ENCODE measurements at places on chromosomes 16 and 17.

DNA sequence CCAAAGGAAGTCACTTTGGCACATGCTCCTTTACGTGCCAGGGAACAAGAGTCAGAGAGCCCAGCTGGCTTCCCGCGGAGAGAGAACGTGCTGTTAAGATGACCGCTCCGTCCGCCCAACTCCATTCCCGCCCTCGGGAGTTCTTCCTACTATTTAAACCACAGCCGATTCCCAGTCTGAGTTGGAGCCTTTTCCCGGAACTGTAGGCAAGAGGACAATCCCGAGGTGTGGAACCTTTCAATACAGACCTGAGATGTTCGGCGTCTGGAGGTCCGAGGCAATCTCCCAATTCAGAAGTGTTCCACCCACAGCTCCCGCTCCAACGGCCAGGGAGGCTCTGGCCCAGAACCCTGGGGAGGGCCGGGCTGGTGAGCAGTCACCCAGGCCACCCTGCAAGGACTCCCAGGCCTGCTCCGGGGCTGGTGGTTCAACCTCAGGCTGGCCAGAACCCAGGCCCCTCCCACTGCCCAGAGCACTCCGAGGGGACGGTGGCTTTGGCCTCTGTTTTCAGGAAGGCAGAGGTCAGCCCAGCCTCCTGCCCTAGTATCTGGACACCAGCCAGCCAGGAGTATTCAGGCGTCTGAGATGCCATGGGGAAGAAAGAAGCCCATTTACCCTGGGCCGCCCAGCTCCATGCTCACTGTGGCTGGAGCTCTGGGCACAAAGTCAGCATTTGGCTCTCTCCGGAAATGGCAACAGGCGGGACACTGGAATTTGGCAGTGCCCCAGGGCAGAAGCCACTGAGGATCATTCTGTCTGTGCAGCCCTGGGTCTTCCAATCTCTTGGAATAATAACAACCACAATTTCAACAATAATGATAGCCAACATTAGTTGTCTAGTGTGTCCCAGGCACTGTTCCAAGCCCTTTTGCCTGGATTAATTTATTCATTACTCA, 21.4 kb downstream of the EMP2 start:
- DNase-seq, result no peak

DNA sequence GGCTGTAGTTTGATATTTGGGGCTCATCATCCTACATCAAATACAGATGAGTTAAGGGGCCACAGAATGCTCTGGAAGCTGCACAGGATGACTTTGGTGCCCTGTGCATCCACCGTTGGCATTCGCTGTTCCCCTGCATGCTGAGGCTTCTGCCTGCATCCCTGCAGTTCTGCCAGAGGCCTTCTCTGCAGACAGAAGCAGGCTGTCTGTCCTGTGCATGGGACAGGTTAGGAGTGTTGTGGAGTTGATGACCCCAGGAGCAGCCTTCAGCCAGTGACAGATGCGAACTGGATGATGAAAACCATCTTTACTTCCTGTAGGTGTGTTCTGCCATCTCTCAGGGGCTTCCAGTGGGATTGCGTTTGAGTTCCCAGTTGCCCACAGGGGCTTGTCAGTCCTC, 13.6 kb upstream of the TNS4 start:
- DNase-seq, result no peak

DNA sequence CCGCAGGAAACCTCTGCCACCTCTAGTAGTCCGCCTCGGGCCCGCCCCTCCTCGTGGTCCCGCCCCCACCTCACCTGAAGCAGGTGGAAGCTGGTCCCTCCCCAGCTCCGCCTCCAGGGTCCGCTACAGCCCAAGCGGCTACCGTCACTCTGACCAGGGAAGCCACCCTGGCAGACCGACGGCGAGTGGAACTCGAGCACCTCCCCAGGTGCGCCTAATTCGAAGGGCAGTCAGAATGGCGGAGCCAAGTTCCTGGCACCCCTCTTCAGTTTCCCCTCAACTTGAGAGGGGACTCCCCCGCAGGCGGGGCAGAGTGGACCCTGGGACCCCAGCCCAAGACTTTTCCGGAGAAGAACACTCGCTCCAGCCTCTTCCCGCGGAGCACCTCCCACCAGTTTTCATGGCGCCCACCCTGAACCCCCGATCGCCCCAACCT, 507 bp downstream of the FHOD1 start:
- DNase-seq, result peak; percentile 97

- DNase-seq, result no peak
Measured at GRCh38 chr16:78389009-78389498, 289.6 kb downstream of the WWOX start.

- DNase-seq, result no peak
Measured at GRCh38 chr16:84029297-84030047, 13.1 kb downstream of the SLC38A8 start.

DNA sequence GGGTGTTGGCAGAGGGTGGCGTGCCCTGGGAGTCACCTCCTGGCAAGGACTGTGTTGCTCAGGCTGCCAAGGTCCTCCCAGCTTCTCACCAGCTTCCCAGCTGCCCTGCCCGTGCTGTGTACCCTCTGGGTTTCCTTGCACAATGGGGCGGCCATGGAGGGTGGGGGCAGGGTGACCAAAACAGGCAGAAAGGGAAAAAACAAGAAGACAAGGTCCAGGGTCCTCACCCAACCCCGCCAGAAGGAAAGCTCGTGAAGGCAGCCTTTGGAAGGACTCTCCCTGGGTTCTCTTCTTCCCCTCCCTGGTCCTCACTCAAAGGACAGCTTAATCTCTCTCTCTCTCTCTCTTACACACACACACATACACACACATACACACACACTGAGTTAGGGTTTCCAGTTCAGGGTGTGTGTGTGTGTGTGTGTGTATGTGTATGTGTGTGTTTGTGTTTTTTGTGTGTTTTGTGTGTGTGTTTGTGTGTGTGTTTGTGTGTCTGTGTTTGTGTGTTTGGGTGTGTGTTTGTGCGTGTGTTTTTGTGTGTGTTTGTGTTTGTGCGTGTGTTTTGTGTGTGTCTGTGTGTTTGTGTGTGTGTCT, 2.0 kb downstream of the SLC13A5 start:
- DNase-seq, result no peak

- no peak for DNase-seq
Measured at GRCh38 chr17:13306310-13306962, 288.6 kb upstream of the ELAC2 start.

- DNase-seq, result no peak
Measured at GRCh38 chr17:1580979-1581676, 18.5 kb upstream of the PITPNA start.

- peak; percentile 28 for DNase-seq
Measured at GRCh38 chr17:80107231-80108021, 6.0 kb downstream of the GAA start.

DNA sequence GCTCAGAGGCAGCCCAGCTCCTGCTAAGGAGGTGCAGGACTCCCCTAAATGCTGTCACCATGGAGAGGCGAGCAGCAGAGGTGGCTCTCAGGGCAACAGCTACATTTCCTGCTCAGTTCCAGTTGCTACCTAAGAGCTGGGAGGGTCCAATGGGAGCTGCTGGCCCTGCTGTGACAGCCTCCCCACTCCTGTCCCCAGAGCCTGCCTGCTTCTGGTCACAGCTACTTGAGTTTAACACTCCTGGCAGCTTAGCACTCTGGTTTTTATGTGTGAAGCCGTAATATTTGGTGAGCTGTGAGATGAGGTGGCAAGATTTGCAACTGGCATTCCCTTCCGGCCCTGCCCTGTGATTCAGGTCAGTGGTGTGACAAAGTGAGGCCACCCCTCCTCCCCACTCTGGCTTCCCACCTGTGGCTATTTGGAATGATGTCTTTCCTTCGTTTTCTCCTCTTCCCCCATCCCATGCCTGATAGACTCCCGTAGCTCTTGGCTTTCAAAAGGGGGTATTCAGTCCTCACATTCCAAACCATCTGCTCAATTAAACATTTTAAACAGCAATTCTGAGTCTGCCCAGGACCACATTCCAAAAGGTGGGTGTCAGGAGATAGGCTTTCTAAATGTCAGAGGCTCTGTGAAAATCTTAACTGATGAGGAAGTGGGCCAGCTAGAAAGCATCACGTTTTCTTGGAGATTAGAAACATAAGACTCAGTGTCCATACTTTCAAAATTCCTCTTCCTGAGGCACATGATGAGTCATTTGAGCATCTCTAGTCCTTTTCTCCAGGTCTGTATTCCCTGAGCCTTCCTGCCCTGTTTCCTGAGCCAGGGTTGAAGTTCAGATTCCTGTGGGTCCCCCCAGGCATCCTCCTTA, 42.6 kb upstream of the SKAP1 start:
- DNase-seq, result no peak

DNA sequence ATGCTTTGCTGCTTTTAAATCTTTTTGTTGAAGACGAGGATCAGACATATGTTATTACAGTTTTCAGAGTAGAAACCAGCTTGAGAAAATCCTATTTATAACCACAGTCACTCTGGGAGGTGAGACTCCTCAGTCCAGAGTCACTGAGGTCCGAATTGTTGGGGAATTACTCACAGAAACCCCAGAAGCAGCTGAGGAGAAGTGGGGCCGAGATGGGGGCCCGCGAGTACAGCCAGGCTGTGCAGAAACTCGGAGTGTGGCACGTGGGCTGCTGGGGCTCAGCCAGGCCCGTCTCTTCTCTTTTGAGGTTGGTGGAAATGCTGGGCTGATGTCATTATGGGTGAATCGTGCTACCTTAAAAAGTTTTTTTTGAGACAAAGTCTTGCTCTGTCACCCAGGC, 14.4 kb upstream of the GNG13 start:
- no peak for DNase-seq

DNA sequence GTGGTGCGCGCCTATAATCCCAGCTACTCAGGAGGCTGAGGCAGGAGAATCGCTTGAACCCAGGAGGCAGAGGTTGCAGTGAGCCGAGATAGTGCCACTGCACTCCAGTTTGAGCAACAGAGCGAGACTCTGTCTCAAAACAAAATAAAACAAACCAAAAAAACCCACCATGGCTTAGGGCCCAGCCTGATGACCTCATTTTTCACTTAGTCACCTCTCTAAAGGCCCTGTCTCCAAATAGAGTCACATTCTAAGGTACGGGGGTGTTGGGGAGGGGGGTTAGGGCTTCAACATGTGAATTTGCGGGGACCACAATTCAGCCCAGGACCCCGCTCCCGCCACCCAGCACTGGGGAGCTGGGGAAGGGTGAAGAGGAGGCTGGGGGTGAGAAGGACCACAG, 1.4 kb upstream of the STH start:
- DNase-seq, result no peak

GRCh38 chr16:62137996-62138395, 101.8 kb upstream of the CDH8 start:
- no peak for DNase-seq

DNA sequence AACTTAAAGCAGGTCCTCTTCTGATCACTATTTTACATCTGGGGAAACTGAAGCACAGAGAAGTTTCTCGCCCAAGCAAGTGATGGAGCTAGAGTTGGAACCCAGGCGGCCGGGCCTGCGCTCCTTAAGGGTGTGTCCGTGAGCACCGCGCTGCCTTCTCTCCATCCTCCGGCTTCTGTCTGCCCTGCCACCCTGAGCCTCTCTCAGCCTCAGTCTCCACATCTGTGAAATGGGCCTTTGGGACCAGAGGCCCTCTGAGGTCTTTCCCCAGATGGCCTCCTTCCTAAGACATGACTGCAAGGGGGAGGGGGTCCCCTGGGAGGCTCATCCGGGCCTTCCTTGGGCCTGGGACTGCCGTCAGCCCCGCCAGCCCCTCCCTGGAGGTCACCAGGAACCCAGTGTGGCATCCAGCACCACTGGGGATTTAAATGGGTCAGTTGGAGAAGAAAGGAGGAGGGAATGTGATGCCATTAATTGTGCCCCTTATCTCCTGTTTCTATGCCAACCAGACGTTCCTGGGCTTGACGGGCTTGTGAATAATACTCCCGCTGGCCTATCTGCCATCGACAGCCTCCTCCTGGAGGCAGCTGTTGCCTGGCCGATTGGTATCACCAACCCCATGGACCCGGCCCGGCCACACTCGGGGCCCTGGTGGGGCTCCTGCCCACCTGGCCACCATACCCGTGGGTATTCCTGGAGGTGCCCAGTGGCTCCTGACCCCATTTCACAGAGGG, 5.1 kb downstream of the ZFPM1 start:
- DNase-seq, result no peak

DNA sequence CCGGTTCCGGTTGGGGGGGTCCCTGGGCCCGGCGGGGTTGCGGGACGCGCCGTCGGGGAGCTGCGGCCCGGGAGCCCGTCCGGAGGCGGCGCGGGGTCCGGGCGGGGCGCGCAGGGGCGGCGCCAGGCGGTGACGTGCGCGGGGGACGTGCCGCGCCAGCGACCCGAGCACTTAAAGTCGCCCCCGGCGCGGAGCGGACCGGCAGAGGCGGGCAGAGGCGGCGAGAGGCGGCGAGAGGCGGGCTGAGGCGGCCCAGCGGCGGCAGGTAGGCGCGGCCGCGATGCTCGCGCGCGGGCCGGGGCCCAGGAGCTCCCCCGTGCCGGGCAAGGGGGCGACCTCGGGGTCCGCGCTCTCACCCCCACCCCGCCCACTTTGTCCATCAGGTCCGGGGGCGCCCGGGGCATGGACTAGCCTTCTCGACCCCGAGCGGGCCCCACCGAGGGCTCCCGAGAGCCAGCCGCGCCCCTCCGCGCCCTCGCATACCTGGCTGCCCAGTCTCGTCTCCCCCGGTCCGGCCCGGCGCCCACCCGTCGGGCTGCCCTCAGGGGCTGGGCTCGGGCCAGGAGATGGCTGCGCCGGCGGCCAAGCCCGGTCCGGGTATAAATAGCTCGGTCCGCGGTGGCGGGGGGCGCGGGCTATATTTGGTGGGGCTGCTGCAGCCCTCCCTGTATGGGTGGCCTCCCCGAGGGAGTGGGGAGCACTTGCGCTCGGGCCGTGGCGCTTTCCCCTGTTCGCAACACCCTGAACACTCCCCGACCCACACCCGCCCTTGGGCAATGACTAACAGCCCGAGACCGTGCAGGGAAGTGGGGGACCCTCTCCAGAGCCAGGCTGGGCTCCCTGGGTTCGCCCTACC, at the start of gene SLC16A3:
TSS of gene SLC16A3 (plus strand) at position 201 of the 856 bp plus-strand sequence. CDS start 6,967 bp downstream, outside the sequence.
- DNase-seq, result peak; percentile 81

DNA sequence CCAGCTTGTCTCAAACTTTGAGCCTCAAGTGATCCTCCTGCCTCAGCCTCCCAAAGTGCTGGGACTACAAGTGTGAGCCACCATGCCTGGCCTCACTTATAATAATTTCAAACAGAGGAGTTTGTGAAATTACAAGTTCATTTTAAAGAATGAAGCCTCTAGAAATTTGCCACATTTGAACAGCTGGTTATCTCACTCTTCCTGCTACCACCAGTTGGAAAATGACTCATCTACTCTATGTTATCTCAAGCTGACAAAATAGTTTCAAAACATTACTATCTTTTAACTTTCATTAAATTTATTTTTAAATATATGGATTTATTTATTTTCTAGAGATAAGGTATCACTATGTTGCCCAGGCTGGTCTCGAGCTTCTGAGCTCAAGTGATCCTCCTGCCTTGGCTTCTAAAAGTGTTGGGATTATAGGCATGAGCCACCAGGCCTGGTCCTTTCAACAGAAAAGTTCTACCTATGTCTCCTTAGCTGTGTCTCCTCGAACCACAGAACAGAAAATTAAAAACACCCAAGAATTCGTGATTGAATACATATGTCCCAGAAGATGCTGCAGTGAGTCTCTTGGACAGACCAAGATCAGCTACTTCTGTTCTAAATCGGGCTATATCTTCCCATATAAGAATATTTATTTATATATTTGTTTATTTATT, 47.6 kb downstream of the MYH13 start:
- DNase-seq, result no peak
